ENCODE measurements at places on chromosomes 4 and X.
A peak's percentile ranks its signal among the peaks of the same experiment; 100 is the strongest.

DNA sequence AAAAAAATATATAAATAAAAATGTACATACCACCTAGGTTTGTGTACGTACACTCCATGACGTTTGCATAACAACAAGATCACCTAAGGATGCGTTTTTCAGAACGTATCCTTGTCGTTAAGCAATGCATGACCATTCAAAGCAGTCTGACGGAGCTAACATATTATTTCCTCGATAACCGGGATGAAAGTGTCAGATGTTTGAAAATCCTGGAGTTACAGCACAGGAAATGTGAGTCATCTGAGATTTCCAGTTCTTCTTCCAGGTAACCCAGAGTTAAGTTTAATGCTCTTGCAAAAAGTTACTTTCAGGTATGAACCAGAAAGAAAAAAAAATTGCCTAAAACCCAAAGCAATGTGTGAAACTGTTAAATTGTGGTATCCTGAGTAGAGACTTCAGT, 107.9 kb downstream of the LDB2 start:
- H3K4me3 ChIP-seq, result no peak overlapping the region
- DNase-seq, result no peak
- H3K27ac ChIP-seq, result no peak overlapping the region

DNA sequence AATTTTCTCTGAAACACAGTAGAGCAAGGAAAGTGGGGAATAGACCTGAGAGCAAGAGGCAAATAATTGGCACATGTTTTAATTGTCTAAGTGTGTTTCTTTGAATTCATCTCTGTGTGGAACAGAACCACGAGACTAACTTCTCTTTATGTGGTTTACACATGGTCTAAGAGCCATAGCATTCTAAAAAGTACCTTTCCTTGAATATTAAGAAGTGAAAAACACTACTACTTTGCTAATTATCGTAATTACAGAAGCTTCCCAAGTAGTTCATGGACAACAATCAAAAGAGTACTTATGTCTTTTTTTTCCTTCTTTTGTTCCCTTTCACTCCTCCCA, 2.9 kb upstream of the CYBB start:
- H3K4me3 ChIP-seq, result no peak overlapping the region
- no peaks in the 10 kb centered on the region for H3K27me3 ChIP-seq
- DNase-seq, result no peak
- no peaks in the 10 kb centered on the region for H3K36me3 ChIP-seq
- H3K4me1 ChIP-seq, result peaks cover 22% of the 10 kb centered on the region

DNA sequence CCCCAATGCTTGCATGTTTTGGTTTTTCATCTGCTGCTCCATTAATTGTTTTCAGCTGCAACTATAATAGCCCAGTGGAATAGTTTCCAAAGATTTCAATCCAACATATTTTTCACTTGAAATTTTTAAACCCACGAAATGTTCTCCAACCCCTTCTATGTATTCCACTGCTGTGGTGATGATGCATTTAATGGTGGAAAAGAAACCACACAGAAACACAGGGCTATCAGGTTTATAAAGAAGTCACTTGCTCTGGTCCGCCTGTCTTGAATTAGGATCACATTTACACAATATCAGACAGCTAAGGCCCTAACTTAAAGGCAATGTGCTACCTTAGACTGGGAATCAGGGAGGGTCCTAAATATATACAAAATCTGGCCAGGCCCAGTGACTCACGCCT, 35.0 kb downstream of the OPHN1 start:
- H3K27ac ChIP-seq, result no peak overlapping the region
- H3K36me3 ChIP-seq, result no peaks in the 10 kb centered on the region
- H3K4me1 ChIP-seq, result no peaks in the 10 kb centered on the region

GRCh38 chr4:55752810-55753209, 66.8 kb upstream of the EXOC1L start:
- DNase-seq, result no peak
- no peaks in the 10 kb centered on the region for H3K4me1 ChIP-seq
- no peak overlapping the region for H3K4me3 ChIP-seq
- no peak overlapping the region for H3K27ac ChIP-seq
- H3K27me3 ChIP-seq, result no peaks in the 10 kb centered on the region

DNA sequence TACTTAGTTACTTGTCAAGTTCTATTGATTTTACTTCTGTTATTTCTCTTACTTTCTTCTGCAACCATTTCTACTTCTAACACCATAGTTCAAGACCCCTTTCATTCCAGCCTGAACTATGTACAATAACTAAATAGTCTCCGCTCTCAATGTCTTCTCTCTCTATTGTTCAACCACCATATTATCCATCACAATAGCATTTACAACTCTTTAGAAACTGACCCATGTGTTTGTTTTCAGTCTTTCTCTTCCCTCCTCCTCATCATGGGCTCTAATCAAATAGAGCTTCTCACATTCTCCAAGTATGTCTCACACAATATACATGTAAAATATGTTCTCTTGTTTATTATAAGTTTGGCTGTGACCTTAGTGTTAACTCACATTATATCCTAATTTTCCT, 143.6 kb downstream of the ZAR1 start:
- H3K36me3 ChIP-seq, result peaks cover 5% of the 10 kb centered on the region
- H3K27me3 ChIP-seq, result no peaks in the 10 kb centered on the region
- H3K4me1 ChIP-seq, result peaks cover 11% of the 10 kb centered on the region
- no peak overlapping the region for H3K27ac ChIP-seq
- DNase-seq, result no peak

GRCh38 chrX:64204252-64204651, 1.3 kb downstream of the AMER1 start:
- H3K27me3 ChIP-seq, result no peaks in the 10 kb centered on the region
- no peaks in the 10 kb centered on the region for H3K36me3 ChIP-seq
- peaks cover 10% of the 10 kb centered on the region for H3K4me1 ChIP-seq
- H3K4me3 ChIP-seq, result peak overlapping the region; percentile 77

DNA sequence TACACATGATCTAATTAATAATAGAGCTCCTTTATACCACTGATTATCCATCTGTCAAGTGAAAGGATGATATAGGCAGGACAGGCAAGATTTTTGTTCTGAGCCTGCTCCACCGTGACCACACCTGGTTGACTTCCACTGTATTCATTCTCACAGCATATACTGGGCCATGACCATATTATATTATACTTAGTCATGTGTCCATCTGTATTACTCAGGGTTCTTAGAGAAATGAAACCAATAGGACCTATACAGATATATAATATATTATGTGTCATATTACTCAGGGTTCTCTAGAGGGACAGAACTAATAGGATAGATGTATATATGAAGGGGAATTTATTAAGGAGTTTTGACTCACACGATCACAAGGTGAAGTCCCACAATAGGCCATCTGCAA, 675.1 kb downstream of the GRXCR1 start:
- no peak overlapping the region for H3K27ac ChIP-seq
- DNase-seq, result no peak
- no peaks in the 10 kb centered on the region for H3K27me3 ChIP-seq
- no peak overlapping the region for H3K4me3 ChIP-seq
- H3K36me3 ChIP-seq, result no peaks in the 10 kb centered on the region

GRCh38 chr4:42654631-42655268, 2.2 kb downstream of the ATP8A1 start:
- no peak for DNase-seq
- H3K27ac ChIP-seq, result peak overlapping the region; percentile 97
- peaks cover 54% of the 10 kb centered on the region for H3K4me1 ChIP-seq

DNA sequence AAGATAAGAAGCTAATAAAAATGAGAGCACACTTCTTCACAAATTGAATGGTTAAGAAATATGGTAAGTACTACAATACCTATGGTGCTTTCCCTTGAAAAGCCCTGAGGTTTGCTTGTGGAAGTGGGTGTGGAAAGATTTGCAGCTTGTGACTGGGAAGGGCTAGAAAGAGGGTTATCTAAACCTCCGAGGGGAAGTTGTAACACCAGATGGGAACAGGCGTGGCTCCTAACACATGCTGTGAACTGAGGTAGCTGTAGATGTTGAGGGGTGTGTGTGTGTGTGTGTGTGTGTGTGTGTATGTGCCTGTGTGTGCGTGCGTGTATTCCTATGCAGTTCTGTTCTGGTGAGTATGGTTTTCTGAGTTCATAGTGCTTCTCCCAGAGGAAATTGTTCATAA, 21.5 kb downstream of the FRMPD4 start:
- DNase-seq, result no peak
- H3K4me1 ChIP-seq, result no peaks in the 10 kb centered on the region
- H3K4me3 ChIP-seq, result no peak overlapping the region

DNA sequence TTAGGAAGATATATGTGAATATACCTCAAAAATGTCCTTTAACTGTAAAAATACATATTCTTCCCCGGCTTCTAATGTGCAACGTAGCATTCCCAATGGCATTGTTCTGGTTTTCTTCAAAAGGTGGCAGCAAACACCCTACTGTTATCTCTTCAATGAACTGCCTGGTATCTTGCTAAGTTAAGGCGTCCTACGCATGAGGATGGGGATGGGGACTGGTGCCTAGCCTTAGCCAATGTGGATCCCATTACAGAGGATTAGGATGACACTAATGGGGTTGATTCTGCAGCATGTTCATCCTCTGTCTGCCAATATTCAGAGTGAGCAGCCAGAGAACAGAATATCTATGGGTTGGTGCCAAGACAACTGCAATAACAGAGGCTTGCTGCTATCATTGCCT, 334.9 kb upstream of the ADGRL3 start:
- no peaks in the 10 kb centered on the region for H3K27me3 ChIP-seq
- H3K36me3 ChIP-seq, result no peaks in the 10 kb centered on the region
- no peak overlapping the region for H3K4me3 ChIP-seq
- DNase-seq, result no peak

DNA sequence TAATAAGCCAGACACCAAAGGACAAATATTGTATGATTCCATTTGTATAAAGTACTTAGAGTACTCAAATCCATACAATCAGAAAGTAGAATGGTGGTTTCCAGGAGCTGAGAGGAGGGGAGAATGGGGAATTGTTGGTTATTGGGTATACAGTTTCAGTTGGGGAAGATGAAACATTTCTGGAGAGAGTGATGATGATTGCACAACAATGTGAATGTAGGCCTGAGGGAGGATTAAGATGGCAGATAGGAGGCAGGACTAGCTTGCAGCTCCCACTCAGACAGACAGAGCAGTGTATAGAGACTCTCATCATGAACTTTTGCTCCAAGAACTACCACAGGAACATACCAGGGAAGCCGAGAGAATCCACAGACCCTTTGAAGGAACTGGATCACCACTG, 75.7 kb upstream of the PAK3 start:
- H3K4me1 ChIP-seq, result no peaks in the 10 kb centered on the region
- no peak overlapping the region for H3K4me3 ChIP-seq
- H3K27ac ChIP-seq, result no peak overlapping the region
- H3K36me3 ChIP-seq, result no peaks in the 10 kb centered on the region

DNA sequence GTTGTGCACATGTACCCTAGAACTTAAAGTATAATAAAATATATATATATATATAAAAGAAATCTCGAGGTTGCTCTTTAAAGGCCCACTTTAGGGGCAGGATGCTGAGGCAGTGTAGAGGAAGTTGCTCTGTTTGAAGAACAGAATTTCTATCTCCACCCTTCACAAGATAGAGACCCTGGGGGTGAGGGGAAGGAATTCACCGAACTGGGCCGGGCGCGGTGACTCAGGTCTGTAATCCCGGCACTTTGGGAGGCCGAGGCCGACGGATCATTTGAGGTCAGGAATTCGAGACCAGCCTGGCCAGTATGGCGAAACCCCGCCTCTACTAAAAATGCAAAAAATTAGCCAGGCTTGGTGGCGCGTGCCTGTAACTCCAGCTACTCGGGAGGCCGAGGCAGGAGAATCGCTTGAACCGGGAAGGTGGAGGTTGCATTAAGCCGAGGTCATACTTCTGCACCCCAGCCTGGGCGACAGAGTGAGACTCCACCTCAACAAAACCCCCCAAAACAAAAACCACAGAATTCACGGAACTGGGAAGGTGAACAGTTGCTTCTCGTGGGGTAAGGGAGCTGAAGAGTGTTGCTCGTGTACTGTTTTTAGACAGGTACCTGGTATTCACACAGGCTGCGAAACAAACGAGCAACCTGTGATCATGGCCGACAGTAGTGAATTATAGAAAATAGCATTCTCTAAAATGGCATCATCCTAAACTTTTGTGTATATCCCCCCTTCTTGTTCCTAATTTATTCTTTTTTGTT, 6.2 kb downstream of the PLAC8 start:
- H3K4me1 ChIP-seq, result peaks cover 49% of the 10 kb centered on the region
- peak; percentile 33 for DNase-seq
- peaks cover 63% of the 10 kb centered on the region for H3K36me3 ChIP-seq
- peaks cover 3% of the 10 kb centered on the region for H3K27me3 ChIP-seq
- H3K4me3 ChIP-seq, result peak overlapping the region; percentile 96

DNA sequence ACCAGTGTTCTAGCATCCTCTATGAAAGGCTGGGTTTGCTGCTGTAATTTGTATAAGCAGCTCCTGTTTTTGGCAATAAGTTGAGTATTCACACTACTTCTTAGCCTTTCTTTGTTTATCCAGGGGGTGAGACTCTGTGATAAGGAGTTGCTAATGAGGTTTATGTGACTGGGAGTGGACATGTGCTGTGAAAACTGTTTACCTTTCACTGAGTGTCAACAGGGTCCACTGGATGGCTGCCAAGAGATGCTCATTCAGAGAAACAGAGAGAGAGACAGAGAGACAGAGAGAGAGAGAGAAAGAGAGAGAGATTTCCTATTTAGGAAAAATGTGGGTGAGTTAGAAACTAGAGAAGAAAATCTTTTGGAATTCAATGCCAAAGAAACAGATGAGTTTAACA, 233.9 kb downstream of the CHIC2 start:
- H3K27me3 ChIP-seq, result peaks cover 18% of the 10 kb centered on the region
- H3K36me3 ChIP-seq, result no peaks in the 10 kb centered on the region
- no peaks in the 10 kb centered on the region for H3K4me1 ChIP-seq
- H3K4me3 ChIP-seq, result no peak overlapping the region
- DNase-seq, result no peak
- no peak overlapping the region for H3K27ac ChIP-seq

DNA sequence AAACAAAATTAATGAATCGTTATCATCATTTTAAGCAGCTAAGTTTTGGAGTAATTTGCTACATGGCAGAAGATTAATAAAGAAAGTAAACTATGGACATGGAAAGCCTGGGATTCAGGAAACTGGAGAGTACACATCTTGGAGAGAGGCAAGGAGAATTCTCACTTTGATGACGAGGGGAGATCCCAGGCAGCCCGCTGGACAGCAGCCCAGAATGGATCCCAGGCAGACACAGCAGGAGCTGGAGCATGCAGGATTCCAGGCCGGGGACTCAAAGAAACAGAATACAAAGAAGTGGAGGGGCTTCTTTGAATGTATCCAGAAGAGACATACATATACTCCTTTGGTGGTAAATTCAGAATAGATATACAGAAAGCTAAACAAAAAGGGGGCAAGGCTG, 118.0 kb upstream of the ATP6AP2 start:
- DNase-seq, result no peak
- H3K4me1 ChIP-seq, result peaks cover 7% of the 10 kb centered on the region
- no peaks in the 10 kb centered on the region for H3K27me3 ChIP-seq
- H3K4me3 ChIP-seq, result no peak overlapping the region
- H3K36me3 ChIP-seq, result no peaks in the 10 kb centered on the region

DNA sequence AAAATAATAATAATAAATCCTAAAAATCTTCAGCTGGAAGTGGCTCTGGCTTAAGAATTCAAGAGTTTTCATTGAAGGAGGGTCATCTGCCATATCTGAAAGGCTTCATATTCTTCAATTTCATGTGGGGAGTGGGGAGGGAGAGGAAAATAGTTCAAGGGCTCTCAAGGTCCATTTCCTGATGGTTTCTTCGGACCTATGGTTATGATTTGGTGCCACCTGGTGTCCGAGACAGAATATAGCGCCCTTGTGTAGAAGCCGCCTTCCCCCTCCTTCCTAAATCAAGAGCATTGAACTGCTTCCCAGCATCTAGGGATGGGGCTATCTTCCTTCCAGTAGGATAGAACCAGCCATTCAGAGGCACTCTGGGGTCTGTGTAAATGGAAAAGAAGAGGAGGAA, 34.3 kb downstream of the NLGN3 start:
- H3K27ac ChIP-seq, result peak overlapping the region; percentile 63
- no peaks in the 10 kb centered on the region for H3K27me3 ChIP-seq
- H3K4me3 ChIP-seq, result no peak overlapping the region
- peak; percentile 17 for DNase-seq
- H3K4me1 ChIP-seq, result peaks cover 11% of the 10 kb centered on the region

Measured in activated naive CD8-positive, alpha-beta T cell treated with anti-CD3 and anti-CD28 coated beads for 36 hours (primary cell).